ENCODE measurements at places on chromosomes 1 and 21.

- DNase-seq = no peak
Measured at GRCh38 chr1:205158048-205158616, 36.4 kb upstream of the RBBP5 start.

- no peak for DNase-seq
Measured at GRCh38 chr1:244751271-244751895, 84.1 kb upstream of the COX20 start.

DNA sequence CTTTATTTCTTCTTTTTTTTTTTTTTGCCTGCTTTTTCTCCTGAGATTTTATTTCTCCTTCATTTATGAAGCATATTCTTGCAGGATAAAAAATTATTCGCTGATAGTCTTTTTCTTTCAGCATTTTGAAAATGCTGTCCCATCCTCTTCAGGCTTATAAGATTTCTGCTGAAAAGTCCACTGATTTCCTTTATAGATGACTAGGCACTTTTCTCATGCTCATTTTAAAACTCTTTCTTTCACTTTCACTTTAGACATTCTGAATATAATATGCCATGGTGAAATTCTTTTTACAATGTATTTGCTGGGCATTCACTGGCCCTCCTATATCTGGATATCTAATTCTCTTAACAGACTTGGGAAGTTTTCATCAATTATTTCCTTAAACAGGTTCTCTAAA is 25.5 kb upstream of the GTF2B start:
- DNase-seq = no peak

GRCh38 chr1:208269338-208269666 is 25.1 kb upstream of the PLXNA2 start:
- no peak for DNase-seq

DNA sequence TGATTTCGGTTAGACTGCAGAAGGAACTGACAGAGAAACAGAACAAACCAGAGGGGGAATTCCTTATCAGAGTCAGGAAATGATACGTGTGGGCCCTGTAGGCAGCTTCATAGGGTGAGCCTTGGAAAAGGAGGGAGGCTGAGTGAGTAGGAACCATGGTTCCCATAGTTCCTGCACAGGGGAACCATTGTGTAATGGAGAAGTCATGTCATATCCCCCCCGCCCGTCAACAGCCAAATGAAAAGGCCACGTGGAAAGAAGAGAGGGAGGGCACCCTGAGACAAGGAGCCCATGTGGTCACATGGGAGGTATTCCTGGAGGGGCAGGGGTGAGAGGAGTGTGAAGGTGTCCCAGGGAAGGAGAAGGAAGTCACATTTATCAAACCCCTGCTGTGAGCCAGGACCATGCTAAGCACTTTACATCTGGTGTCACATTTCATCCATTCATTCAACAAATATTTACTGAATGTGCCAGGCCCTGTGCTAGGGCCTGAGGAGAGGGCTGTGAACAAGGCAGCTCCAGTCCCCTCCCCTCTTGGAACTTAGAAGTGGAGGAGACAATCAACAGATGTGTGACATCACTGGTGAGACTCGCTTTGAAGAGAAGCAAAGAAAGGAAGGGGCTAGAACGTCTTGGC is 15.7 kb upstream of the FGR start:
- no peak for DNase-seq

GRCh38 chr1:116268211-116268610 is 104.8 kb upstream of the ATP1A1 start:
- DNase-seq = no peak

- DNase-seq = no peak
Measured at GRCh38 chr1:48164571-48164970, 57.9 kb upstream of the SLC5A9 start.

GRCh38 chr1:23522244-23522982 is 8.6 kb downstream of the E2F2 start:
- DNase-seq = no peak

- peak; percentile 69 for DNase-seq
Measured at GRCh38 chr1:156492591-156493080, 7.9 kb downstream of the MEF2D start.

- no peak for DNase-seq
Measured at GRCh38 chr1:107405236-107405635, 264.4 kb downstream of the NTNG1 start.

- DNase-seq = no peak
Measured at GRCh38 chr1:69103705-69104385, 463.9 kb upstream of the LRRC7 start.

DNA sequence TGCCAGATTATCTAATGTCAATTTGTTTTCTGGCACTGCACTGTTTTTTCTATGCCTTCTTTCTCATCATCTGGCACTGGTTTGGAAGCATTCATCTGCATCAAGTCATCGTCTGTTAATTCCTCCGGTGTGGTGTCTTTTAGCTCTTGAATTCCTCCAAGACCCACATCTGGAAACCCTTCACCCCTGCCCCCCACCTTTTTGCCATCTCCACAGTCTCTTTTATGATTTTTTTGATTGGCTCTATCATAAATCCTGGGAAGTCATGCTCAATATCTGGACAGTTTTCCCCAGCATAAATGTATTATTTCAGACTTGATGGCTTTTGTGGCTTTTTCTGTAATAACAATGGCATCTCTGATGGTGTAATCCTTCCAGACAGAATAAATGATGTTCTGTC is 10.4 kb upstream of the KCNK1 start:
- no peak for DNase-seq

GRCh38 chr1:154141240-154141639 is 13.6 kb downstream of the NUP210L start:
- DNase-seq = no peak

DNA sequence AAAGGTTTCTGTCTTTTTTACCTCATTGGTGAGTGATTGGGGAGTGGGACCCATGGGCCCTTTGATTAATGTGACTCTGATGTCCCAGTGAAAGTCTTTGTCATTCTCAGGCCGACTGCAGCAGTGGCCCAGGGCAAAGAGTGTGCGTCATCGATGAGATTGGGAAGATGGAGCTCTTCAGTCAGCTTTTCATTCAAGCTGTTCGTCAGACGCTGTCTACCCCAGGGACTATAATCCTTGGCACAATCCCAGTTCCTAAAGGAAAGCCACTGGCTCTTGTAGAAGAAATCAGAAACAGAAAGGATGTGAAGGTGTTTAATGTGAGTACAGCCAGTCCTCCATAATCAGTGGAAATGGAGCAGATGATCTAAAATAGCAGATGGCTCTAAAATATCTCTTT is 19.4 kb downstream of the NTPCR start:
- DNase-seq = no peak

- DNase-seq = no peak
Measured at GRCh38 chr1:2460996-2461751, 14.9 kb upstream of the PLCH2 start.

DNA sequence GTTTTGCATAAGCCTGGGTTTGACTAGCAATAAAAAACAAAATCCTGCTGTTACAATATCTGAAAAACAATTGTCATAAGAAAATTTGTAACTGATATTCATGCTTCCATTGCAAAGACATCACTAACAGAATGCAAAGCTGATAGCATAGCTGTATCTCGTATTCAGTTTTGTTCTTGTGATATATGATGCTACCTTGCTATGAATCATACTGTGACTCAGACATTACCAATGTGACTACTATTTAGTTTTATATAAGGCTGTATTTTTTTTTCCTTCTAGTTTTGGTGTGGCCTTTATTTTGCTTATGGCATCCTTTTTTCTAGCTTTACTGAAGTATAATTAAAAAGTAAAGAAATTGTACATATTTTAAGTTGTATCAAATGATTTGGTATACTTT is 1381.8 kb downstream of the MRPL39 start:
- no peak for DNase-seq

- DNase-seq = no peak
Measured at GRCh38 chr1:115556236-115556635, 85.5 kb upstream of the VANGL1 start.

DNA sequence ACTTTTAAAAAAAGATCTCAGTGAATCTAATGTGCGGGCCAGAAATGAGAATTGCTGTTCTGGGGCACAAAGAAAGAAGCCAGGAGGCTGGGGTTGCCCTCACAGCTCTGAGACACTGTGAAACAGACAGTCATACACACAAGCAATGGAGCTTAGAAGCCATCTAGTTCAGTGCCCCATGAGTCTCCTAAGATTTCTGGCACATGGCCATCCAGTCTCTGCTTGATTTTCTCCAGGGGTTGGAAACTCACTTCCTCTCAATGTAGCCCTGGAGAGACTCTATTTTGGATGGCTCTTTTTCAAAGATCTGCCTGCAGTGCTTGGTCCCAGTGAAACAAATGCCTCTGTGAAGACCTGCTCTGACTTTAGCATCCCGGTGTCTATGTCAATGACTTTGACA is 38.6 kb downstream of the KCNN3 start:
- DNase-seq = no peak
